Natural killer cell (primary cell): ENCODE measurements at places on chromosomes 7 and 10.

GRCh38 chr10:112094984-112095383 lies 88.6 kb downstream of the GPAM start:
- no peak for DNase-seq

DNA sequence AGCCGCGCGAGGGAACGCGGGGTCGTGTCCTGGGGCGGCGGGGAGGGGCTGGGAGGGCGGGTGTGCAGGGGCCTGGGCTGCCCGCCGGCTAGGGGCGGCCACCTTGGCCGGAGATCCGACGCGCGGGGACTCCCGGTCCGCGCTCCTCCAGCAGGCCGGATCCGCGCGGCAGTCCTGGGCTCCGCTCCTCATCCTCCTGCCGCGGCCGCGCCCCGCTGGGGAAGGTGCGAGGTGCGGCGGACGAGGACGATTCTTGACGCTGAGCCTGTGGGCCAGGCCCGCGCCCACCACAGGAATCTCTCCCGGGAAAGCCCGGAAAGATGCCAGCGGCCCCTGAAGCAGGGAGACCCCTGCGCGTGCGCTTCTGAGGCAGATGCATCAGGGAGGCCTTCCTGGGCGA lies 6.6 kb upstream of the OGDHL start:
- DNase-seq = no peak

DNA sequence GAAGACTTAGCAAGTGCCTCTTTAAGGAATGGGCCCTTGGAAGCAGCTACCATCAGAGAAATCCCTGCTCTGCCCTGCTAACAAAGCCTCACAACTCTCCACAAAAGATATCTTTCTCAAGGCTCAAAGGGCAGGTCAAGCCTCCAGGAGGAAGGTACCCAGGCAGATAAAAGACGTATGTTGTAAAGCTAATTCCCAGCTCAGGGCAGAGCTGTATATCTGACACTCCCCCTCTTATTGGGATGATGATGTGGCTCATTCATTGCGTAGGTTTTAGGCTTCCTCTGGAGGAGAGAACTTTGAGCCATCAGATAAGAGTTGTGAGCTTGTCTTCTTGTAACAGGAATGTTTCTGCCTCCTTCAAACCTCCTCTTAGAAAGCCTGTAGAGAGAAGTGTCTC lies 145.4 kb downstream of the CALN1 start:
- no peak for DNase-seq

DNA sequence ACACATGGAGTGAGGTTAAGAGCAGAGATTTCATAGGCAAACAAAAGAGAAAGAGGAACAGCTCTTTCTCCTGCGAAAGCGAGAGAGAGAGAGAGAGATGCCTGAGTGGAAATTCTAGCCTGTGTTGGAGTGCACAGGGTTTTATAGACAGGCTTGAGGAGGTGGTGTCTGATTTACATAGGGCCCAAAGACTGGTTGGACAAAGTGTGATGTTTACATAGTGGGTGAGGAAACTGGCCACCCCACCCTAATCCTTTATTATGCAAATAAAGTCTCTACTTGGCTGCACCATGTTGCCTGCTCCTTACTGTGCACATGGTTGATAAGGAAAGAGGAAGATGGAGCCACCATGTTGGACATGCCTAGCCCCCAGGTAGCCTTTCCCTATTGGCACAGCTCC lies 967.8 kb upstream of the SORCS1 start:
- no peak for DNase-seq

DNA sequence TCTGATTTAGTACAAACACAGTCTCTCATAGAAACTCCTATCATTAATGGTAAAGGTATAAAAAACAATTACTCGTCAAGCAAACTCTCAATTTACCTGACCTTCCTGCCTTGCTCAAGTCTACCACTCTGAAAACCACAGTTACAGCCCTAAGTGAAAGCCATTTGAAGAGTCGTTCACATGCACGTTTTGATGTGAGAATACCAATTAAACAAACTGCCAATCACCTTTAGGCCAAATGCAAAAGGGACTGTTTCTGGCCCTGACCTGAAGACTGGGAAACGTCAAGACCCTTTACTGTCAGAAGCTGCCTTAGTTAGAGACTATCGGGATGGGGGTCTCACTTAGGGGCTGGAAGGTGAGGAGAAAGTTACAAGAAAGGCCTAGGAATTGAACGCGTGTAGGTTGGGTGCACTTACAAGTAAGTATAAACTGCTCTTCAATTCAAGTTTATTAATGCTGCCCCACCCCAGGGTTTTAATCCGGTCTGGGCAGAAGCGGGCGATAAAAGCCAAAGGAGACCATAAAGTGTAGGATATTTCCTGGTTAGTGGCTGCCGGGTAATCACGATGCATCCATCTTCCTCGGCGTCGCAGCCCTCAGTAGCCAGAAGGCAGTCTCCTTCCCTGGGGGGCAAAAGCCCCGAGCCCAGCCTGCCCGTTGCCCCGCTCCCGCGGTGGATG lies 935 bp downstream of the TM9SF3 start:
- DNase-seq = no peak

GRCh38 chr10:15433850-15434537 lies 62.9 kb upstream of the FAM171A1 start:
- DNase-seq = no peak

DNA sequence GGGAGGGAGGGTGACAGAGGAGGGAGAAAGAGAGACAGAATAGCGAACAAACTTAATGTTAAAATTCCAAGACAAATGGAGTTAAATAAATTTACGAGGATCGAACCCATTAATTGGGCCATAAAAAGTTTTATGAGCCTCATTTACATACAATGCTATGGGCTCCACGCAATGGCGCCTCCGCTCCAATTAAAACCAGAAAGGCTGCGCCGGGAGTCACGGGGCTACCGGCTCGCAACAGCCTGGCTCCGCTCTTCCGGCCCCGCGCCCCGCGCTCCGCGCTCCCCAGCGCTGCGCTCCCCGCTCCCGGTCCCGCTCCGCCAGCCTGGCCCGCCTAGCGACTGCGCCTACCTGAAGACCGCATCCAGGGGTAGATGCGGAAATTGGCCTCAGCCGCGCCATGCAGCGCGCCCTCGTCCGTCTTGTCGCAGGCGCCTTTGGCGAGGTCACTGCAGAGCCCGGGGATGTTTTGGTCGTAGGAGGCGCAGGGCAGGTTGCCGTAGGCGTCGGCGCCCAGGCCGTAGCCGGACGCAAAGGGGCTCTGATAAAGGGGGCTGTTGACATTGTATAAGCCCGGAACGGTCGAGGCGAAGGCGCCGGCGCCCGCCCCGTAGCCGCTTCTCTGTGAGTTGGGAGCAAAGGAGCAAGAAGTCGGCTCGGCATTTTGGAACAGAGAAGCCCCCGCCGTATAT lies 513 bp downstream of the HOXA7 start:
- no peak for DNase-seq

DNA sequence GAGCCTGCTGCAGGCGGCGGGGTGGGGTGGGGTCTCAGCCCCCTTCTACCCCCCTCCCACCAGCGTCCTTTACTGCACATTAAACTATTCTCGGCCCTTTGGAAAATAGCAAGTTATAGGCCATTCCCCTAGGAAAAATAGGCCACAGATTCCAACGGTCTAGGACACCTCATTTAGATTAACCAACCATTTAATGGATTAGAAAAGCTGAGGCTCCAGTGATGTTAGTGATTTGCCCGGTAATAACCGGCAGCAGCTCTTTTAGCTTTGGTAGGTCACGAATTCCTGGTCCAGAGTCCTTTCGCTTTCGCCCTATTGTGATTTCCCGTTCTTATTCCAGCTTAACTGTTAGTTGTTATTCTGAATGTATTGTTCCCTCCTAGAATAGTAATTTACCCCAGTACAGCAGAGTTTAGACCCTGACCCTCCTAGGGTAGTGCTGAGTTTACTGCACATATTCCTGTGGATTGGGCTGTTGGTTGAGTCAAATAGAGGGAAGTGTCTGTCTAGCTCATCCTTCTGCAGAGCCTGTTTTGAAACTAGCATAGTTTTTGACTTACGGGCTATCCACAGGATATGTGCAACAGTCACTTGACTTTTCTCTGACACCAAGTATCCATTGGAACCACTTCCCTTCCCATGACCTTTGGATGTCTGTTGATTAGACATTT lies 754 bp downstream of the GSTO1 start:
- DNase-seq = peak; percentile 50

DNA sequence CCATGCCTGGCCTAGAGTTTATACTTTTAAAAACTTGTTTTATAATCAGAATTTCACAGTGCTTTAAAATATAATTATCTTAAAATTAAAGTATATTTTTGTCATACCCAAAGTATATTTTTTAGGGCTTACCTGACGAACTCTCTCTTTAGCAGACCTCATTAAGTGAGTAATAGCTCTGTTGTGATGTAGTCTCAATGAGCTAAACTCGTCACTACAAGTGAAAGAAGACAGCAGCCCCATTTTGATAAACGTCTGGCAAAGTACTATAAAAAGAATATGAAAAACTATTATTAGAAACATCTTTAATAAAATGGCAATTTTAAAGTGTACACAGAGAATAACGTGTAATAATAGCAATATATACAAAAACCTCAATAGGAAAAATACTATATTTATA lies 18.6 kb downstream of the ANKRD61 start:
- DNase-seq = no peak

GRCh38 chr7:495326-495725 lies 24.3 kb downstream of the PDGFA start:
- DNase-seq = no peak
